ENCODE measurements at places on chromosomes 7 and 10.

GRCh38 chr10:95236068-95236903 lies 42.2 kb downstream of the ACSM6 start:
- no peak for DNase-seq

GRCh38 chr10:97407211-97407951 lies 6.2 kb upstream of the RRP12 start:
- peak; percentile 56 for DNase-seq

- no peak for DNase-seq
Measured at GRCh38 chr7:25770670-25771069, 381.3 kb upstream of the NFE2L3 start.

DNA sequence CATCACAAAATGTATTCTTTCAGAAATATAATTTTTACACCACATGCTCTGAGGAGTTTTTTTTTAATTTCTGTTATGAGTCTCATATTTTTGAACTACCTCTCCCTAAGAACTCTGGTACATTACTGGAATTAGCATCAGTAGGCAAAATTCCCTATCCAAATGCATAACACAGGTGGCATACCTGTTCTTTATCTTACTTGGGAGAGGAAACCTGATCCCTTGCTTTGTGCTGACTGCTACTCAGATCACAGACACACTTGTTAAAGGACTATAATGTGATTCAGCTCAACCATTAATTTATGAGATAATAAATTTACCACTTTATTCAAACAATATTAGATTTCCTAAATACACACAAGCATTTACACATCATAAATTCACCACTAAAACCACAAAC lies 617.2 kb downstream of the GRM8 start:
- DNase-seq, result no peak

GRCh38 chr7:49398746-49399145 lies 374.7 kb upstream of the VWC2 start:
- no peak for DNase-seq

DNA sequence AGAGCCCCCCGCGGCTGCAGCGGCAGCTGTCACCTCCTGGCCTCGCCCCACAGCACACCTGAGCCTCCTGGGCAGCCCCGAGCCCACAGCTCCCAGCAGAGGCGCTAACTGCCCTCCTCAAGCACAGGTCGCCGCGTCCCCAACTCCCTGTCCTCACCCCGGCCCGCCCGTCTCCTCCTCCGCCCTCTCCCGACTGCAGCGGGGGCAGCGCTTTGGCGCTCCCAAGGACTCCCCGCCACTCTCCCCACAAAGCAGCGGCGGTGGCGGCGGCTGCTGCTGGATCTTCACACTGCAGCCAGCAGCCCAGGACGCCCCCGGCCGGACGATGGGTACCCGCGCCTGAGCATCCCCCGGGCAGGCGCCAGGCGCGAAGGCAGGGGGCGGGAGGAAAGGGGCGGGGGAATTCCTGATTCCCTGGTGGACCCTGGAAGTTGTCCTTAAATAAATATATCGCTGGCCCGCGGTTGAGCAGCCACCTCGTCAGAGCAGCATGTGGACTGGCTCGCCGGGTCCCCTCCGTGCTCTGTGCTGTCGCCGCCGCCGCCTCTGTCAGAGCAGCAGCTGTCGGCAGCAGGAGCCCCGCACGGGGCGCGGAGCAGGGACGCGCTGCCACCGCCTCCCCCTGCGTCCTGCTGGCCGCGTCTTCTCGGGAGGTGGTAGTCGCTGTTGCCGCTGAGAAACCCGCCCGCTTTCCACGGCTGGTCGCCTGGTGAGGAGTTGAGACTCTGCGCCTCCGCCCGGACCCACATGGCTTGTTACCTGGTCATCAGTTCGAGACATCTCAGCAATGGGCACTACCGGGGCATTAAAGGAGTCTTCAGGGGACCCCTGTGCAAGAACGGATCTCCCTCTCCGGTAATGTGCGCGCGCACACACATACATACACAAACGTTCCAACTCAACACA lies at the start of gene ZNF804B:
ZNF804B (plus strand) TSS at position 471 of the 906 bp plus-strand sequence; CDS start at position 748, 277 bp downstream.
- DNase-seq, result no peak

GRCh38 chr7:117157241-117158209 lies 165.3 kb downstream of the WNT2 start:
- no peak for DNase-seq
